PC-9 (cell line): ENCODE measurements at places on chromosomes 6 and 20.
A peak's percentile ranks its signal among the peaks of the same experiment; 100 is the strongest.

- DNase-seq: peak; percentile 56
These were observed 43.6 kb upstream of the IYD start for GRCh38 chr6:150325066-150325772.

DNA sequence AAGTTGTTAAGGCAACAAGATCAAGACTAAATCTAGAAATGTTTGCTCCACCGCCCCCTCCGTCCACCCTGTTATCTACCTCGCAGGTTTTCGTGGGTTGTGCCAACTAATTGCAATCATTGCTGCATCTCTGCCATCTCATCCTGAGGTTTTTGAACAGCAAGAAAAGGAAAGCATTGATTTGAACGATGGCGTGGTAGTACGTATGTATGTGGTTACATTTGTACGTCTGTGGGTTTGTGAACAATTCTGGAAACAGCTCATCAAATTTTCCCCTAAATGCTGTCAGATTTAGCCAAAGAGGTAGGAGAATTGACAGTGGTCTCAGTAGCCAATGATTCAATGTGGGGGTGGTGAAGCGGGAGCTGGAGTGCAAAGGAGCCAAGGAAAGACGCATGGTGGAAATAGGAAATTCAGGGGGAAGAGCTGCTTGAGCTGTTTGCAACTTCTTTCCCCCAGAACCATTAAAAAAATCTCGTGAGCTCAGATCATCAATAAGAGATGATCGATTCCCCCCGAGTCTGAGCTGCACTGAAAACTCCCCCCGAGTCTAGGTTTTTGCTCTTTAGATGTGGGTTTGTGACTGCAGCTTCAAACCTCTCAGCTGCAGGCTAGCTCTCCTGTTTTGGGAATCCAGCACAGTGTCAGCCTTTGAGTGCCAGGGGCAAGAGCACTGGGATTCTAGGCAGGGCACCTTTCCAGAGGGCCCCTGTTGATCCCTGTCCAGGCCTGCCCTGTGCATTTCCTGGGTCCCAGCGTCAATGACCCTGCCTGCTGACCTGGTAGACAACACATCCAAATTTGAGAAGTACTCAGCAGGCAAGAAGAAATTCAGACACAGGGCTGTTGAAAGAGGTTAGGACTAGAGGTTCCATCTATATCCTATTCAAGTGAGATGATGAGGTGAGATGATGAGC lies 72.6 kb upstream of the LY86 start:
- no peak for DNase-seq

- no peak for DNase-seq
These were observed 475.6 kb upstream of the ADGRB3 start for GRCh38 chr6:68159433-68159832.

DNA sequence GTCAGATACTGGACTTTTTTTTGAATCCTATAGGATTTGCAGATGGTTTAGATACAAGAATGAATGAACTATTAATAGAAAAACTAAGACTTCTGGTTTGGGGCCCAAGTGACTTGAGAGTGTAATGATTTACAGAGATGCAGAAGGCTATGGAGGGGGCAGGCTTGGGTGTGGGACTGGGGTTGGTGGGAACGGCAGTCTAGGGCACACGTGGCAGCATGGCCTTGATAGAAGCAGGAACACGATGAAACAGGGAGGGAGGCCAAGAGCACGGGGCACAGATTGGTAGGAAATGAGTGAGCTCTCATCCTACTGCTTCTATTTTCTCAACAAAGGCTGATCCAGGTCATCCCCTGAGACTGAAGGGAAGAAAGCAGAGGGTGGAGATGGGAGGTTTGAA lies 3.4 kb upstream of the UST start:
- DNase-seq: no peak
